Stimulated activated CD8-positive, alpha-beta memory T cell treated with anti-CD3 and anti-CD28 coated beads, Interleukin-15, amount 100 ng/mL, for 1 hour (primary cell): ENCODE measurements at places on chromosomes 13 and 19.

DNA sequence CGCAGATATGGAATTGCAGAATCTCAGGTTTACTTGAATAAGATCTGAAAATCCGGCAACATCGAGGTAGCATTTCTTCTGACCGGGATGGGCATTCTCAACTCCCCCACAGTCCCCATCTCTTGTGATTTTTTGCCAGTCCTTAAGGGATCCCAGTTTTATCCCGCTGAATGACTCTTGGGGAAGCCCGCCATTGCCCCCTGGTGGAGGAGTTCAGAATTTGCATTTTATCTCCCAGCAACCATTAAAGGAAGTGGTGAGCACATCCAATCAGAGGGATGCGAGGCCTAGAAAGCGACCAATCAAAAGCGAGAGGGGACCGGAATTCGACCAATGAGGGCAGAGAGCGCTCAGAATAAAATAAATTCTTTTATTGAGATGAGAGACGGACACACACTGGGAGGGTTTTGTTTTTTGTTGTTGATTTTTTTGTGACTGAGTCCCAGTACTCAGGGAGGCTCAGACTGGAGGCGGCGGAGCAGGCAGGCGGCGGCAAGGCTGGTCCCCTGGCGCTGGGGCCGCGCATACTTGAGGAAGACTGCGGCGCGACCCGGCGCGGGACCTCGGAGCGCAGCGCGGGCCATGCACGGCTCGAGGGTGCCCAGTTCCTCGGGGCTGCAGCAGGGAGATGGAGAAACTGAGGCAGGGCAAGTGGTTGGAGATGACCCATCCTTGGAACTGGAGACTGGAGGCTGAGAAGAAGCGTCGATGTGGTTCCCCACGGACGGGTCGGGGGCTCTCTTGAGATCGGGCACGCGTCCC, 3.9 kb upstream of the TTC9B start:
- peak; percentile 46 for DNase-seq

DNA sequence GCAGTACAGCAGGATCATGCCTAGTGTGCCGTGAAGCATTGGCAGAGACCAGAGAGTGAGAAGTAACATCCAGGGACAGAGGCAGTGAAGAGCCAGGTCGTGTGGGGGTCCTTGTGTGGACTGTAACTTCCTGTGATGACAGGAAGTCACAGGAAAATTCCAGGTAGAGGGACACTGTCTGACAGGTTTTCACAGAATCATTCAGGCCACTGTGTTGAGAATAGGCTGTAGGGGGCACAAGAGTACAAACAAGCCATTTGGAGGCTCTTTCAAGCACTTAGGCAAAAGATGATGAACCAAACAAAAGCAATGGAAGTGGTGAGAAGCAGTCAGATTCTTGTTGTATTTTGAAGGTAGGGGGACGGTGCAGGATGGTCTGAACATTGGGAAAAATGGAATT, 46.4 kb downstream of the N4BP2L1 start:
- no peak for DNase-seq

- DNase-seq: no peak
Observed at GRCh38 chr19:3695124-3695733, 5.0 kb downstream of the PIP5K1C start.

GRCh38 chr13:73000027-73000674, 58.7 kb upstream of the KLF5 start:
- DNase-seq: no peak

GRCh38 chr13:28434926-28435325, 60.0 kb downstream of the FLT1 start:
- no peak for DNase-seq

DNA sequence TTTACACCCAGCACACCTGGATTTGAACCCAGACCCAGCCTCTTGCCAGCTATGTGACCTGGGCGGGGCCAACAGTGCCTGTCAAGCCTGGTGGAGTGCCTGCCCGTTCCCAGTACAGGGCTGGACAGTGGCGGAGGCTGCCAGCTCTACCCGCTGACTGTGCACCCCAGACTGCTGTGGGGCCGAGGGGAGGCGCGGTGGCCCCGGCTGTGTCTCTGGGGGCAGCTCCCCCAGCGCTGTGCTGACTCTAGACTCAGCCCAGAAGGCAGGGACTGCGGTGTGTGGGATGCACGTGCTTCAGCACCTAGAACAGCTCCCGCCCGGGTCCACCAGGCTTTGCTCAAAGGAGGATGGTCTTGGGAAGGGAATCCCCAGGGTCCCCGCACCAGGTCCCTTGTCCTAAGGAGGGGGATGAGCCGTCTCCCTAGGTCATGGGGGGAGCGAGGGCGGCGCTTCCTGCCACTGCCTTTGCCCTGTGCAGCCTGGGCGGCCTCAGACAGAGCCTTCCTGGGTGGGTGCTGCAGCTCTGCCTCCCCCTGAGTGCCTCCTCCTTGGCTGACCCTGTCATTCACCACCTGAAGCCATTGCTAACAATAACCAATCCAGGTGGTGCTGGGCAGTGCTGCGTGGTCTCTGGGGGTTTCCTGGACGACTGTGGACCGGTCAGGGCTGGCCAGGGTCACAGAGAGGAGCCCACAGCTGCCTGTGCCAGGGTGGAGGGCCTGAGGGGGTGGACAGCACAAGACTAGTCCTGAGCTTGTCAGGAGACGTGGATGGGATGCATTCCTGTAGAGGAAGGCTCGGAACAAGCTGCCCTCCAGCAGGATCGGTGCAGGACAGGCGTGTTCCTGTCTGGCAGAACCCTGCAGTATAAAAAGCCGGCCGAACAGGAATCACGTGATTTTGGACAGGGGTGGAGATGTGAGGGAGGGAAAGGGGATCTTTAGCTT, 18.6 kb downstream of the TMEM255B start:
- no peak for DNase-seq

DNA sequence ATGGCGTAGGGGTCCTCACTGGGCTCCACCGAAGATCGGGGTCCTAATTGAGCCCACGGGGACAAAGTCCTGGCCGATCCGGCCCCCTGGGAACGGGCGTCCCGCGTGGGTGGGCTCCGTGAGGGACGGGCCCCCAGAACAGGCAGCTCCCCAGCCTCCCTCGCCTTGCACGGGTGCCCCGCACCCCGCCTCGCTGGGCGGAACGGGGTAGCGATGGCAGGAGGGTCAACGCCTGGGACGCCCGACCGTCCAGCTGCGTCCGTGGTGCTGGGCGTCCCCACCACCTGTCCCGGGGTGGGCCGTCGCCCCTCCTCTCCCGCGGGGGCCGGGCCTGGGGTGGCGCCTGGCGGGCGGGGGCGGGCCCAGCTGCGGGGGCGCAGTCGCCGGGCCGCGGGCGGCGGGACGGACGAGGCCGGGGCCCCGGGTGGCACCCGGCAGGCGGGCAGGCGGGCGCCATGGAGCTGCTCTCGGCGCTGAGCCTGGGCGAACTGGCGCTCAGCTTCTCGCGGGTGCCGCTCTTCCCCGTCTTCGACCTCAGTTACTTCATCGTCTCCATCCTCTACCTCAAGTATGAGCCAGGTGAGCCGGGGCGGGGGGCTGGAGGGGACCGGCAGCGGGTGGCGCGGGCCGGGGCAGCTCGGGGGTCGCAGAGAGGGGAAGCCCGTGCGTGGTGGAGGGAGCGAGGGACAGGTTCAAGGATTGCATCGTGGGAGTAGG, at the start of gene TMEM38A:
Gene TMEM38A, plus strand, starts transcription at position 377 of the 717 bp plus-strand sequence. Its CDS starts 79 bp downstream, at position 456.
- no peak for DNase-seq

DNA sequence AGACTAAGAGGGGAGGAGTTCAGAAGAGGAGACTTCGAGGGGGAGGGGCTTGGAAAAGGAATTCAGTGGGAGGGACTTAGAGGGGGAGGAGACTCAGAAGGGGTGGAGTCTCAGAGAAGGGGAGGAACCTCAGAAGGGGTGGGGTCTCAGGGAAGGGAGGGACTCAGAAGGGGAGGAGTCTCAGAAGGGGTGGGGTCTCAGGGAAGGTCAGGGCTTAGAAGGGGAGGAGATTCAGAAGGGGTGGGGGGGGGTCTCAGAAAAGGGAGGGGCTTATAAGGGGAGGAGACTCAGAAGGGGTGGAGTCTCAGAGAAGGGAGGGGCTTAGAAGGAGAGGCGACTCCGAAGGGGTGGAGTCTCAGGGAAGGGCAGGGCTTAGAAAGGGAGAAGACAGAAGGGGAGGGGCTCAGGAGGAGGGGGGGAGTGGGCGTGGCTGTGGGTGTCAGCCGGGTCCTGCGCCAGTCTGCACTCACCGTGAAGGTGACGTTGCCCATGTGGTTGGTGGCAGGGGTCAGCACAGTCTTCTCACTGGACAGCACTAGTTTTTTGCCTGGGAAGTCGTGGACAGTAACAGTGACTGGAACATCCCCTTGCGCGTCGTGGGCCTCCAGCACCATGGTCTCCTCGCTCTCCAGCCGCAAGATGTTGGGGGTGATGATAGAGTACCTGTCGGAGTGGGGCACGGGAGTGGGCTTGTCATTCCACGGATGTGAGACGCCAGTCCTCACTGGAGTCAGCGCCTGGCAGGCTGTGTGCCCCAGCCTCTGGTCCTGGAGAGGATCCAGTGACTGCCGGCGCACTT, 1.5 kb downstream of the C3 start:
- DNase-seq: no peak

DNA sequence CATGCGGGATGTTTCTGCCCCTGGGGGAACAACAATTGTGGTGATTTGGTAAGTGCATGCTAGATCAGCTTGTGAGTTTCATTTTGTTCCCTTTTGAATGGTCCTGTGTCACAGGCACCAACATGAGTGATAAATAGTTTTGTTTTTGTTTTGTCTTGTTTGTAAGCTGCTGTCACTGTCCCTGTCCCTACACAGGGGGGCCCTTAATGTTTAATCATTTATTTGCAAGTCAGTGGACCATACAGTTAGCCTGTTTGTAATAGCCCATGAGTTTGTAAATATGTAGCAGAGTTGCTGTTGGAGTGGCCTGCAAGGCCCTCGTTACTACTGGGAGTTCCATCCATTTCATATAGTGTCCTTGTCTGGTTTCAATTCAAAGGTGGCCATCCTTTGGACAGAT, 979.6 kb upstream of the SPRY2 start:
- DNase-seq: no peak
